ENCODE measurements at places on chromosomes 7 and 10.

DNA sequence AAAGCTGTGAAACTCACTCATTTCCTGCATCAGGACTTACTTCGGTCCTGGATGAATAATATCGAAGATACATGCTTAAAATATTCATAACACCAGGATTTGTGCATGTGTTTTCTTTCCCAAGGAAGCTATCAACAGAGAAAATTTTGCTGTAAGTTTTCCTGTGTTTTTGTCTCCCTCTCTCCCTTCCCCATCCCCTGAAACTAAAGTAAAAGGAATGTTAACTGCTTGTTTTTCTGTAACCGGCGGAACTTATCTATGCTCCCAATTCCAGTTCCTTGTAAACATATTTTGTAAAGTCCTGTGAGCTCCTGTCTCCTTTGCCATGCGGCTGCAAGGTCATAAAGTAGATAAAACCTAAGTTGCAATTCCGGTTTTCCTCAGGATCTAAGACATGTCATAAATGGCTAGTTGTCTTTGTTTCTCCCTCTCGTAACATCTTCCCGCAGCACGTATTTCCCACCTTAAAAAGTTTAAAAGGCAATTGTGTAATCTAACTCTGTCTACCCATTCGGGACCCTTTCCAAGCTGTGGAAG is 79.0 kb upstream of the POM121L12 start:
- DNase-seq: no peak

DNA sequence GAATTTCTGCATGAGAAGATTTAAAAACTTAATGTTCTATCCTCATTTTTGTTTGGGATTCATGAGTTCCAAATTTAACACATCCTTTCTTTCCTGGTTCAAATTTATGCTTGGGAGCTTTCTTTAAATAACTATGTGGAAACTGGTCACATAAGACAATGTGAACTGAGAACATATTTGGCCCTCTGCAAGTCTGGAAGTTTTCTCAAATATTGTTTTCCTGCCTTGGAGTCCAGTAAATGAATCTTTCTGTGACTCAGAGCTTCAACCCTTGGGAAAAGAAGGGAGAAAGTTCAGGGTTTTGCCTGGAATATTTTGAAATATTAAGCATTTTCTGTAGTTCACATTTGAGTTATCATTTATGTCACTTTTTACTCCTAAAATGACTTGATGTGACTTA is 559.0 kb upstream of the NRP1 start:
- no peak for DNase-seq

DNA sequence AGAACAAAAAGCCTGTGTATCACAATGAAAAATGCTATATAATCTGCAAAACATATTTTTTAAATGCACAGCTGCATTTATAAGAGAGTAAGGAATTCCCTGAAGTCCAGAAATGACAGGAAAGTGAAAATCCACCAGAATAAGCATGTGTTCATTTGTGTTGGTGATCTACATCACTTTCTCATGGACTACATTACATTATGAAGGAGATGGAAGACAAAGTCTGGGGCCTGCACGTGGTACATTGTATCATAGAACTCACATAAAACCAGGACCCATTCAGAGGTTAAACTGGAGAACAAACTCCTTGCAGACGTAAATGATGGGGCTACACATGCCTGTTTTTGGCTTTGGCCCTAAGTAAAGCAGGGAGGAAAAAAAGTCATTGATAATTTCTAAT is 16.4 kb downstream of the IFIT3 start:
- DNase-seq: no peak

DNA sequence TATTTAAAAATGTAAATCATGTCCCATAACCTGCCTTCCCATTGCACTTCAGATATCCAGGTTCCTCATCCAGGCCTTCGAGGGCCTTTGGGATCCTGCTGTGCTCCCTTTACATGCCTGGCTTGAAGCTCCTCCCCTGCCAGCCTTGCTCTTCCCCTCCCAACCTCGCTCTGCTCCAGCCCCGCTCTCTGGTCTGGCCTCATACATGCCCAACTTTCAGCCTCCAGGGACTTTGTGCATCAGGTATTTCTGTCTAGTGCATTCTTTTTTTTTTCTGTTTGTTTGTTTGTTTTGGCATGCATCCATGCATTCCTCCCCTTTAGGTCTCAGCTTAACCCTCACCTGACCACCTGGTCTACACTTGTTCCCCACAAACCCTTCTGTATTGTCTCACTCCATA is 160.3 kb downstream of the SNX10 start:
- DNase-seq: no peak

DNA sequence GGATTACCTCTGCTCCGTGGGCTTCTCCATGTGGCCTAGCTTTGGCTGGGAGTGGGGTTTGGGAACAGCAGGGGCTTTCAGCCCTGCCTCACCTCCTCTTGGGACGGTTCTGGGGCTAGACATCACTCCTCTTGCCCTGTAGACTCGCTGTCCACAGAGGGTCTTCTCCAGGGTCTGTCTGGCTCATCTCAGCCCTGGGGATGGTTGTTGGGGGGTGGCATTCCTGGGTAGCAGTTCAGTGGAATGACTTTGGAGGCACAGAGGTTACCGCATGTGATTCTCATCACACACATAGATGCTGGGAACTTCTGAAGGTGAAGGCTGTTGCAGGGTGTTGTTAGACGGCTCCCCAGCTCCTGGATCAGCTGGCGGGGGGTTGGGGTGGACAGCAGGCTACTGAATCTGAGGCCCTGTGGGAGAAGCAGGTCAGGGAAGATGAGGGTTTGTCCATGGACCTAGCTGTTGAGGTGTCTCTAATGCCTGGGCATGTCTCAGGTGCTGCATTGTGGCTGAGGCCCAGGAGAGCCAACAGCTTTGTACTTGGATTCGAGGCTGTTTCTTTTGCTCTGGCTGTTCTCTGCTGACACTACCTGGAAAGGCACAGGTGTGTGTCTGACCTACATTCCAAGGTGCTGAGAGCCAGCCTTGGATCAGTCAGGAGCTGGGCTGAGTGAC is 23.8 kb downstream of the RAMP3 start:
- no peak for DNase-seq

- DNase-seq: no peak
These were observed 149.3 kb downstream of the KLF6 start for GRCh38 chr10:3635697-3636096.

DNA sequence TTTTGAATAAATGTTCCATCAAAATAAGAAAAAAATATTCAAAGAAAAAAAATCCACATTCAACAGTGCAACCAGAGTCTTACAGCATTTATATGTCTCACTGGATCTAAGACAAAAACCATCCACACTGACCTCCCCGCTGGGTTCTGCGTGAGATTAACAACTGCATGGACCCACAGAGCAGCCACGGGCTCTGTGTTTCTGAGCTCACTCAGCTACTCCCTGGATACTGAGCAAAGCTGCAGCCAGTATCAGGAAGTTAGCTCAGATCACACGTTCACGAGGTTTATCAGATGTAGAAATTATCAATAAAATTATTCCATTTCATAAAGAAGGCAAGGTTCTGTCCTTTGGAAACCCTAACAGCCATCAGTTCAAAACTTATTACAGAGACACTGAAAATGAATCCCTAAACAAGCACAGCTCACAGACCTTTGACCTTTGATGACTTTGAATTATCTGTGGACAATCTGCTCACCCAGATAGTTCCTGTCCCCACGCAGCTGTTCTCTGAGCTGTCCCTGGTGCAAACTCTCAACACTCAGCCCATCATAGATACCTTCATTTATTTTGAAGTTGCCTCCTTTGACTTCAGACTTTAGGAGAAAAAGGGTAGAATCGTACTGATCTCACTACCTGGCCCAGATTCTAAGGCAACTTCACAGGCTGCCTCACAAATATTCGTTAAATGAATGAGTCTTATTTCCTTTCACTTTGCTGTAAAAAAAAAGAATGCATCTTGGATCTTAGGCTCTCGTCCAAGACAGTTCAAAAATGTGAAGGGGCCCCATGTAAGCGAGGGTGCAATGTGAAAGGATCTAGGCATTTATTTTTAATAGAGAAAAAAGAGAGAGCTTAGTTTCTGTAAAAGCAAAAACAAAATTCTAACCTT is 67.7 kb upstream of the SVIL start:
- no peak for DNase-seq
